ENCODE measurements at places on chromosomes 2 and 18.

DNA sequence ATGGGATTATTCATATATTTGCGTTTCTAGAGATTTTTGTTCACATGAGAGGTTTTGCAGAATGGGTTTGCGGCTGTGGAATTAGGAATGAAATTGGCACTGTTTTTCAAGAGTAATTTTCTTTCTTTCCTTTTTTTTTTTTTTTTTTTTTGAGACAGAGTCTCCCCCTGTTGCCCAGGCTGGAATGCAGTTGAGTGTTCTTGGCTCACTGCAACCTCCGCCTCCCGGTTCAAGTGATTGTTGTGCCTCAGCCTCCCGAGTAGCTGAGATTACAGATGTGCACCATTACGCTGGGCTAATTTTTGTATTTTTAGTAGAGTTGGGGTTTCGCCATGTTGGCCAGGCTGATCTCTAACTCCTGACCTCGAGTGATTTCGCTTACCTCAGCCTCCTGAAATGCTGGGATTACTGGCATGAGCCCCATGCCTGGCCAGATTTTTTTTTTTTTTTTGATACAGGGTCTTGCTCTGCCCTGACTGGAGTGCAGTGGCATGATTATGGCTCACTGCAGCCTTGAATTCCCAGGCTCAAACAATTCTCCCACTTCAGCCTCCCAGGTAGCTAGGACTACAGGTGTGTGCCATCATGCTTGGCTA, 65.3 kb downstream of the MIB1 start:
- DNase-seq: no peak

GRCh38 chr2:30677861-30678385, 129.3 kb downstream of the CAPN13 start:
- no peak for DNase-seq

DNA sequence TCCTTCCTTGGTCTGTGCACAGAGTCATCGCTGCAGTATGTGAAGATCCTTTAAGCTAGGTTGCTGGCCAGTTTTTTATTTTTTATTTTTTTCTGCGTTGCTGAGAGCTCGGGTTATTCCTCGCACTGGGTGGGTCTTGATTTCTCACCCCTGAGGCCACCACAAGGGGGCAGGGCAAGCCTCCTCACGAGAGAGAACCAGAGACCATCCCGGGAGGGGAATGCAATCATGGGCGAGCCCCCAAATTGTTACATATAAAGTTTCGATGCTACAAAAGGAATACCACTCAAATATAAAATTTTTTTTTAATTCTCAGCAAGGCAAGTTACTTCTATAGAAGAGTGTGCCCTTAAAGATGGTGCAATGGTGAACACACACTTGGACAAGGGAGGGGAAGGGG, 24.9 kb downstream of the HTR2B start:
- DNase-seq: peak; percentile 27

DNA sequence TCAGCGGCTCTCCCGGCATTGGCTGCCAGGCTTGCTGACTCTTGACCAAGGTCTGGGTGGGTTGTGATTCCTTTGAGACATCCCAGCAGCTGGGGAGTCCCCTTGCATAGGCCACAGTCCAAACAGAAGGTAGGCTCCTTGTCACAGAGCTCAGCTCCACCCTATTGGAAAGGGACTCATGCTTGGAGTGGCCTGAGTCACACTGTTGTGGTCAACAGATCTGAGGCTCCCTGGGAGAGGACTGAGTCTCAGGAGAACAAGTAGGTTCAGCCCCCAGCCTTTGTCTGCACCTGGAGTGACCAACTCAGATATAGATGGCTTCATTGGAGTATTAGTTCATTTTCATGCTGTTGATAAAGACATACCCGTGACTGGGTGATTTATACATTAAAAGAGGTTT, 32.1 kb upstream of the SH3BP4 start:
- no peak for DNase-seq

- DNase-seq: no peak
Observed at GRCh38 chr2:45941531-45942236, 290.2 kb downstream of the PRKCE start.

DNA sequence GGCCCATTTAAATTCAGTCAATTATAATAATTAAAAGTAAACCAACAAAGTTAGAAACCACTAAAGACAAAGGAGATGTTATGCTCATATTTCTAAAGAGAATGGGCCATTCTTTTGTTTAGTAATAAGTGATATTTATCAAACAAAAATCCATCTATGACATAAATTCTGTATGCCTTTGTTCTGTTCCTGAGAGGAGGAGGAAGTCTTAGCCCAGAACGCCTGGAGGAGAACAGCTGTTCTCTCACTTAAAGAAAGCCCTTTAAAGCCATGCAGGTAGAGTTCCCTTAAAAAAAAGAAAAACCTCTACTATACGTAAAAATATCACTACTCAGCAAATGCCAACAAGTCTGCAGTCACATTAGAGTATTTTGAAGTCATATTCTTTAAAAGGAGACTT, 15.5 kb downstream of the LAMA1 start:
- DNase-seq: no peak

DNA sequence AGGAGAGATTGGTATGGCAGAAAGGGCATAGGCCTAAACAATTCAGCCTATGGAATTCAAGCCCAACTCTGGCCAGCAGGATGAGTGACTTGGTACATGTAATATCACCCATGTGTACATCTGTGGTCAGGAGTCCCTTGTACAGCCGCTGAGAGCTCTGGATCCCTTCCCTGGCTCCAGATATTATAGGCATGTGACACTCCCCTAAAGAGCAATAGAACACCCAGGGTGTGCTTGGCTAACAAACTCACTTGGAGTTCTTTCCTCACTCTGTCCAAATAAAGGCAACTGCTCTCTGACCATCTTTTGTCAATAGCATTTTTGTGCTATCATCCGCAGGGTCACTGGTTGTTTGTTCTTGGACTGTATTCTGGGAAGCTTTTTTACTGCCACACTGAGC, 197.4 kb upstream of the NCKAP5 start:
- DNase-seq: no peak

DNA sequence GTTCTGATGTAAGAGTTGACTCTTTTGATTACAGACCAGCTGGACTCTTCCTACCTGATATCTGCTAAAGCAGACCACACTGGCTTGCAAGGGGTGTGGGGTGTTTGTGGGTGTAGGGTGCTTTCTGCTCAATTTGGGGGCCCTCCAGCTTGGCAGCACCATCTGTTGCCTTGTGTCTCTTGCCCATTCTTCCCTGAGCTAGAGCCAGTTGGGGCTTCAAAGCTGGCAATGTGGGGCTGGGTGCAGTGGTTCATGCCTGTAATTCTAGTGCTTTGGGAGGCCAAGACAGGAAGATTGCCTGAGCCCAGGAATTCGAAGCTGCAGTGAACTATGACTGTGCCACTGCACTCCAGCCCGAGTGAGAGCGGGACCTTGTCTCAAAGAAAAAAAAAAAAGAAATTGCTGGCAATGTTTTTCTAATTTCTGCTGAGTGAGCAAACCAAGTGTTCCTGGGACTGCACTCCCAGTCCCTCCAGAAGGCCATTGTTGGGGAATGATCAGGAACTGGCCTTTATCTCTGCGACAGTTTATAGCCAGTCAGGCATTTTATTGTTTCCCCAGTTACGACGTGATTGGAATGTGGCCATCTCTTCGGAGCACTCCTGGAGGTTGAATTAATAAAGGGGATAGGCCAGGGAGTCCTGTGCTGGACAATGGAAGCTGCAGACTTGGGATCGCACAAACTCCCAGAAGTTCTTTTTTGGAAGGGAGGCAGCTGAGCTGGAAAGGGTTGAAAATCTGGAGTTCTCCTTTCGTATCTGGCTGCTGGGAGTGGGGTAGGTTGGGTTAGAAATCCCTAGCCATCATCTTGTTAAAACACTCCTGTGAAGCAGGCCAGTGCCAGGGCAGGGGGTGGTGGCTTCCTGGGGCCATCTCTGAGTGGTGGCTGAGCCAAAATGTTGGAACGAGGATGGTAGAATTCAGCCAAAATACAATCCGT, 57.2 kb downstream of the LIPG start:
- DNase-seq: no peak

DNA sequence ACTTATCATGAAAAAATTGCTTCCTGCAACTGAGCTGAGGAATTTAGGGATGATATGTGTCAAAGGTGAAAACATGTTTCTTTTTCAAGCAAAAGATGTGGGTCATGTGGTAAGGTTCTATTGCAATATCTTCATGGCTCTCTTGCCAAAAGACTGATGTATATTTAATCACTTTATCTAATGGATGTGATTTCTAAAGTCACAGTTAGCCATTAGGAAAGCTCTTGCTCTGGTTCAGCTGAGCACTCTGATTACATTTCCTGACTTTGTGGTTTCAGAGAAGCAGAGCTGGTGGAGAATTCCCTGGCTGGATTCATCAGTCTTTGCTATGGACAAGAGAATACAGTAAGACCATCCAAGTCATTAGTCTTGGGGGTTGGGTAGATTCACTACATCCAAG, 24.4 kb downstream of the SCN9A start:
- DNase-seq: no peak

- no peak for DNase-seq
Observed at GRCh38 chr2:159128191-159128590, 158.3 kb downstream of the WDSUB1 start.

GRCh38 chr2:175627405-175627804, 374.7 kb downstream of the LNPK start:
- no peak for DNase-seq

- no peak for DNase-seq
Observed at GRCh38 chr2:227256605-227257004, 68.4 kb upstream of the MFF start.

GRCh38 chr2:39059366-39059952, 61.4 kb downstream of the SOS1 start:
- no peak for DNase-seq

- DNase-seq: peak; percentile 52
Observed at GRCh38 chr2:7034303-7034702, 117.1 kb downstream of the RNF144A start.

- no peak for DNase-seq
Observed at GRCh38 chr2:144230448-144231085, 289.4 kb downstream of the ZEB2 start.

- no peak for DNase-seq
Observed at GRCh38 chr2:39188960-39189494, 54.7 kb downstream of the CDKL4 start.

DNA sequence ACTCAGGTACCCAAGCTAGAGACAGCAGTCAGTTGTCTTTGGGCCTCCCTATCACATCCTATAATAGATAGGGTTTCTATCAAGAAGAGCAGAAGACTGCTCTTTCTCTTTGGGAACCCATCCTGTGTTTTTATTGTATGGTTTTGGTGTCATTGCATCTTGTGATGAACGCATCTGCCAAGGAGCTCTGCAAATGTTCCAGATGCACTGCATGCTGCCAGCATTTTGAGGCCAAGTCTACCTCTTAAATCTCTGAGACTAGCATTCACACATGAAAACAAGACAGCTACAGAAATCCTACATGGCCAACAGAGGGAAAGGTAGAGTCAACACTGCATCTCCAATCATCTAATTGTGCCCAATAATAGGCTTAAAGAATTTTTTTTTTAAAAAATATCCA, 14.0 kb downstream of the SEMA4F start:
- DNase-seq: no peak

DNA sequence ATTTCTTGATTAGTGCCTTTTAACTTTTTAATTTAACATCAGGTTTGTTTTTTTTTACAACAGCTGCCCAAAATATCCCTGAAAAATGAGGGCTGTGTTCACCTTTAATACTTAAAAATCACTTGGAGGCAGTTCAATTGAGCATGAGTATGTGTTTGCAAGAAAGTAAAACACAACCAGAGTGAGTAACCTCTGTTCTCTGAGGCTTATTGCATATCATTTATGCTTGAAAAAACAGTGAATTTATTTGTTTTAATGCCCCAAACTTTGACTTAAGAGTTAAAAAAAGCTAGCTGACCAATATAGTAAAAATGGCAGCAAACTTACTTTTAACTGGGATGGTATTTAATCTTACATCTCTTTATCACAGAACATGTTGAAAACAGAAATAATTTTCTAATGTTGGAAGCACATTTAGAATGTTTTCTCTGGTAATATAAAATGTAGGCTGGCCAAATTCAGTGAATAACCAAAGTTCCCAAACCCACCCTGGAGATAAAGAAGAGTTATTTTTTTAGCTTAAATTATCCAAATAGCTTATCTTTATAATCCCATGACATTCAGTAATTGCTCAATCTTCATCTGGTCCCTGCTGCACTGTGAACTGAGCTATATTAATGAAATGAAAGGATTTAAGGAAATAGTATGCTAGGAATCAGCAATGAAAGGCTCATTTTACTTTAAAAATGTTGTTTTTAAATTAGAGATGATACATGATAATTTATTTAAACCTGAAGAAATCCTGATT, 24.8 kb upstream of the EFEMP1 start:
- DNase-seq: no peak

DNA sequence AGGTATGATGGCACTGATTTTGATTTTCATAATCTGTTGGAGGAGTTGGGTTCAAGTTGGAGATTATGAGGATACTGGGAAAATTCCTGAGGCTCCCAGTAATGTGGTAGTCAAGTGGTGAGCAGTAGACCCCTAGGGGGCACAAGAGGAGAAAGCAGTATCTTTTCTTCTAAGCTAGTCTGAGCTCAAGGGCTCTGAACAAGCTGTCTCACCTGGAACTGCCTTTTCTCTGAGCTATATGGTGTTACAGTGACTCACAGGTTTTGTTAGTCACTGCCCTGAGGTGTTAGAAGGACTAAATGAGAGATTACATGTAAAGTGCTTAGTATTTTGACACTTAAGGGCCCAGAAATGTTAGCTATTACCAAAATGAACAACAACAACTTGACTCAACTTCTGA, 42.2 kb downstream of the CD302 start:
- DNase-seq: no peak

GRCh38 chr18:50507120-50507590, 52.7 kb upstream of the MAPK4 start:
- DNase-seq: peak; percentile 76

DNA sequence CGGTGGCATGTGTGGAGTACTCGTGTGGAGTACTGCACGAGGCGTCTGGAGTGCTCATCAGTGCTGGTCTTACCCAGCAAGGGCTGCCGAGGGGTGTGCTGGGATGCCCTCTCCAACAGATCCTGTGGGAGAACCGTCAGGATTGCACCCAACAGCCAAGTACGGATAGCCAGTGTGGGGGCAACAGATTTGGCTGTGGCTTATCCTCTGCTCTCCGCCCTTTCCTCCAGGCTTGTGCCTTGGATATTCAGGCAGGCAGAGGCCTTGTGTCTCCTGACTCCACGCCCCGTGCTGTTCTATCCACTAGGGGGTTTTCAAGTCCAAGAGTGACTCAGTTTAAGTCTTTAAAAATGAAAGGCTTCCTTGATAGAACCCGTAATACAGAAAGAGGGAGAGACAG, 321.0 kb upstream of the HS6ST1 start:
- DNase-seq: peak; percentile 10

DNA sequence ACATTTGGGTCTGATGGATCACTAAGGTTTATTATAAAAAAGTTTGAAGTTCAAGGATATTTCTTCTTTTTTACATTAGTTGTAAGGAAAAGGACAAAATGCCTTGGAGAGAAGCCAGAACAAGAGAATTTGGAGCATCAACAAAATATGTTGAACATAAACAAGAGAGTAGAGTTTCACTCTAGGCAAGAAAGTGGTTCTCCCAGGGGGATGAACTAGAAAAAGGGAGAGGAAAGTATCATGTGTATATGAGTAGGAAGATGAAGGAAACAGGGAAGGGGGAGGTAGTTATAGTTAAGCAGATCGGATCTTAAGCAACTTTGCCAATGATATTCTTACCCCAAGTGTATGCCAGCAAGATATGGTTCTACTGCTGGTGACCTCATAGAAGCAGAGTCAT, 63.8 kb upstream of the GALNT3 start:
- no peak for DNase-seq
